ENCODE measurements at places on chromosomes 5 and 9. TPM values are rescaled to one million over a fixed set of nuclear protein-coding genes. Genes with fewer than 3 reads are reported as not detected.

Gene COL27A1
- total RNA-seq: 7.4 TPM

Gene PCAT7
- not detected for total RNA-seq

Gene PAIP1
- total RNA-seq: 60.8 TPM

Gene RORB
- total RNA-seq: 0.05 TPM

Gene IL3
- 94.6 TPM for total RNA-seq

Gene TAS2R1
- not detected for total RNA-seq

Gene TPRN
- 17.2 TPM for total RNA-seq

Gene IL5
- total RNA-seq: 1.5 TPM

Gene MYMK
- not detected for total RNA-seq

Gene MLANA
- total RNA-seq: not detected

Data from activated T-helper 1 cell treated with anti-CD3 and anti-CD28 coated beads, Interleukin-12 subunit alpha, Interleukin-12 subunit beta, Interleukin-2, Interleukin-4 antibody, amounts not matched to agents 30 ng/mL and 10 ng/mL and 1 ng/mL, durations not matched to agents 14 hours and 24 hours and 36 hours (primary cell).